ENCODE measurements at places on chromosomes 4 and X.

- no peak for DNase-seq
Measured at GRCh38 chr4:88600176-88600838, 8.0 kb downstream of the HERC3 start.

- DNase-seq, result no peak
Measured at GRCh38 chr4:123159479-123159878, 237.1 kb upstream of the NUDT6 start.

GRCh38 chr4:152599095-152599494 lies 63.2 kb upstream of the FBXW7 start:
- DNase-seq, result no peak

- no peak for DNase-seq
Measured at GRCh38 chrX:14670819-14671218, 141.5 kb downstream of the GLRA2 start.

GRCh38 chr4:165560941-165561340 lies 182.1 kb downstream of the CPE start:
- DNase-seq, result no peak

- no peak for DNase-seq
Measured at GRCh38 chr4:108488865-108489264, 131.5 kb upstream of the RPL34 start.

GRCh38 chr4:124635331-124635730 lies 77.2 kb downstream of the ANKRD50 start:
- DNase-seq, result no peak

DNA sequence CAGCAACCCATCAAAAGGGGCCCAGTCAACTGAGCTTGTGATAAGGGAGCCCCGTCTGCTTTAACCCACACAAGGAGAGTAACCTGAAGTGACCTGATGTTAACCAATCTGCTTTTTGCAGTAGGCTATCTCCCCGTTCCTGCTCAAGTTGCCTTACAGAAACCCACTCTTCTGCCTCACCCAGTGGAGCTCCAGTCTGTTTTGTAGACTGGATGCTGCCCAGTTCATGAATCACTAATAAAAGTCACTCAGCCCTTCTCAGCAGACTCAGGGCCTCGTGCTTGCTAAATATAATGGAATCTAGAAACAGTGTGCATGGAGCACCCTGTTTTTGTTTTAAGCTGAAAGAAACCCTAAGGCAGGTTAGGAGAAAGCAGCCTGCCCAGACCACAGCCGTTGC lies 312.3 kb downstream of the FBXW7 start:
- DNase-seq, result no peak

DNA sequence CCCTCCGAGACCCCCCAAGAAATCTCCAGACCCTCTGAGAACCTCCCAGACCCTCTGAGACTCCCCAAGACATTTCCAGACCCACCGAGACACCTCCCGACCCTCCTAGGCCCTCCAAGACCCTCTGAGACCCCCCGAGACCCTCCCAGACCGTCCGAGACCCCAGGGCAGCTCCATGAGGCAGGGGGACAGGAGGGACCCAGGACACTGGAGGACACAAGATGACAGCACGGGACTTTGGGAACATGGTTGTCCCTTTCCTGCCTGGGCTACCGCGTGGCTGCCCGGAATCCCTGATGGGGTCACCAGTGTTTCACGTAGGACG lies 10.3 kb downstream of the CTBP1 start:
- DNase-seq, result no peak

- no peak for DNase-seq
Measured at GRCh38 chr4:33184657-33185290, 2464.6 kb downstream of the PCDH7 start.

DNA sequence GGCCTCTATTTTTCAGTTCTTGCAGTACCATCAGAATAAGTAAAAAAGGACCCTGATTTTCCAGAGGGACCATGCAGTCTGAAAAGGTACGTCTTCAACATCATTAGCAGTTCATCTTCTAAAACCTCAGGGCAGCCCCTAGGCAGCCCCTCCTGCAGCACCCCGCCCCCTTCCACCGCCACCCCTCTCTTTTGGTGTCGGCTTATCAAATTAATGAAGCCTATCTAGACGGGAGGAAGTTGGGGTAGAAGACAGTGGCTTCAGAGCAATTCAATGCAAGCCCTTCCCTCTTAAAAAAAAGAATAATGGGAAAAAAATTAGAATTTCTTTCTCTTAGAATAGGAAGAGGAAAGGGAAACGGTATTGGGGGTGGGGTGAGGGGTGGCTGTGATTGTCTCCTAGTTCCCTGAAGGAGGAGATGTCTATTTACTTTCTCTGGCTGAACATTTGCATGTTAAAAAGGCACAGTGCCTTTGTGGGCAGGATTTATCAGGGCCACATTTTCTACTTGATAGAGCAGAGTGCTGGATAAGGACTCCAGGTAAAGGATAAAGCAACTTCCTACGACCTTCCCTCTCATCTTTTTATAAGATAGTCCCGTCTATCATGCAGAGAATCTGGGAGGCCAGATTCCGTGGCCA lies 159.4 kb downstream of the MGST2 start:
- no peak for DNase-seq

DNA sequence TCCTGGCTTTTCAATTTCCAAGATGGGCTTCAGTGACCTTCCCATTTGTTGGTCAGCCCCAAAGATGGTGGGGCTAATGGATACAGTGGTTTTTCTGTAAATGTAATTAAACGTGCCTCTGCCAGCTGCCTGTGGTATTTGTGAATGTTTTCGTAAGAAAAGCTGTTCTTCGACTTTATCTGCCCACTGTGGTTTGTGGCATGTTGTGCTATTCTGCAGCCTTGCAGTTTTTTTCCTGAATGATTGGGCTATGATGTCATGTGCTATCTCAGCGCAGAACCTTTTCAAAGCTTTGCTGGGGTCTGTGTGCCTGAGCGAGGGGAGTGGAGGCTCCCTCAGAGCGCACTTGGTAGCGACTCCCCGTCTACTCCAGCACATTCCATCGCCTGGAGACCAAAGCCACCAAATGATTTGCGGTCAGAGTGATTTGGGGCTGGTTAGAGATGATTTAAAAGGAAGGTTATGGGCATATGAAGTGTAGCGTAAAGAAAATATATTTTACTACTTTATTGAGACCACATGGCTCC lies 137.5 kb downstream of the PALLD start:
- no peak for DNase-seq

GRCh38 chr4:82201805-82202641 lies 171.8 kb downstream of the HNRNPD start:
- DNase-seq, result peak; percentile 39

- DNase-seq, result no peak
Measured at GRCh38 chr4:71593311-71593710, 190.6 kb downstream of the GC start.

DNA sequence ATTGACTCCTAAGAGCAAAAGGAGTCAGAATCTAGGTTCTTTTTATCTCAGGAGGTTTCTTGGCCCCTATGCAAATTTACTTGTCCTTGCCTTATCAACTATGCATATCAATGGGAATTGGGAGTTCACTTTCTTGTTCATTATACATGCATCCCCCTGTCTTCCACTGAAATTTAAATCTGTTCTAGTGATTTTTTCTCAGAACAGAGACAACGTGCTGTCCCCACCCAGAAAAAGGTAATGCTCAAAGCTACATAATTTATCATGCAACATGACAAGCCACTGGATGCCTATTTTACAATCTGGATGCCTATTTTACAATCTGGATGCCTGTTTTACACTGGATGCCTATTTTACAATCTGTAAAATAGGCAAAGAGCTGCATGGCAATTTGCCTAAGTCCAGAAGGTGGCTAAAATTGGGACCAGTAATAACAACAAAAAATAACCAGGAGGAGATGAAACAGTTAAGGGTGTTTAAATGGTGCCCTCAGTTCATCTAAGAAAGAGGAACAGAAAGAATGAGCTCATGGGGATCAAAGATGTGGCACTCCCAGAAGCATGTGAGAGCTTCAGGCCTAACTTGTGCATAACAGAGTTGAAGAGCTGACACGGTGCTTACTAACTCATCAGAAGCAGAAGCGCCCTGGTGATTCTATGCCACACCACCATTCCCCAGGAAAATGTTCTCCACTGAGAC lies 537.8 kb upstream of the BOD1L1 start:
- no peak for DNase-seq

DNA sequence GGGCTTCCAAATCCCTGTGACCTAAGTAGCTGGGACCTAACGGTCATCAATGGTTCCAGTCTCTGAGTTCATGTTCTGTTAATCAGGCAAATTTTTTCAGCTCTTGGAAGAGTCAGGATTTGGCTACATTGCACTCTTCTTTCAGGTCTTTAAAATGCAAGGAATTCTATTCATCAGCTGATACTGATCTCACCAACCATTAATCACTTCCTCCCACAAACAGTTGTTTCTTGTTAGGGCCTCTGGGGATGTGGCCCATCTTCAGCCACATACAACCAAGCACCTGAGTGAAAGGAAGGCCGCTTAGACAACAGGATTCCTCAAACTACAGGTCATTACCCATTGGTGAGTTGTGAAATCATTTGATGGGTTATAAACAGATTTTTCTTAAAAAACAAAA lies 71.7 kb downstream of the FANCB start:
- DNase-seq, result no peak

DNA sequence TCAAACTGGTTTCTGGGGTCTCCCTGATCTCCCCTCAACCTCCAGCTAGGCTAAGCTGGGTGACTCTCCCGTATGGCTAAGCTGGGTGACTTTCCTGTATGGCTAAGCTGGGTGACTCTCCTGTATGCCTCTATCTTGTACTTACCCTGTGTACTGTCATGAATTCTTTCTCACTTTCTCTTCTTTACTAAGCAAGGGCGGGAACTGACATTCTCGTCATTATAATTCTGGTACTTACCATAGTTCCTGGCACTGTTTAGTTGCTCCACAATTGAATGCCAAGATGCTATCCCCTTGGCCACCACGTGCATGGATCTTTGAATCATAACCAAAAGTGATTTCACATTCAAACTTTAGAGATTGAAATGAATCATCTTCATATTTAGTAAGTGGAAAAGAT lies 8.8 kb downstream of the INTU start:
- no peak for DNase-seq

DNA sequence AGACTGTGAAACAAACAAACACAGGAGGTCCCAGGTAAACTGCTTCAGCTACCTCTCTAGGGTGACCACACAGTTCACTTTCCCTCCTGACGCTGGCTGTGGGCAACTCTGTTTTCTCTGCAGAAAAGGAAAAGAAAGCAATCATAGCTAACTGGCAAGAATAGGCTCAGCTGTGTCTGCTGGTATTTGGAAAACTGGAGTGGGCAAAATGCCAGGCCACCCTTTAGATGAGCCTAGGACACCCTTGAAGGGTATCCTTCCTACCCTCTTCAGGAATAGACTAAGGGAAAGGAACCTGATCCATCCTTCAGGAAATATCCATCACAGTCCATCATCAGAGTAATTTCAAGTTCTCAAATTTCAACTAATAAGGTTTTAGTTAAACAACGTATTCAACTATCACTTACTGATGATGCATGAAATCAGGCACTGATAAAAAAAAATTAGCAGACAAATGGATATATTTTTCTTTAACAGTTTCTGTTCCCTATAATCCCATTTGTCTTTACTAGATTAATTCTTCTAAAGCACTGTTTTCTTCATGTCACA lies 60.9 kb downstream of the CAMK2D start:
- no peak for DNase-seq

DNA sequence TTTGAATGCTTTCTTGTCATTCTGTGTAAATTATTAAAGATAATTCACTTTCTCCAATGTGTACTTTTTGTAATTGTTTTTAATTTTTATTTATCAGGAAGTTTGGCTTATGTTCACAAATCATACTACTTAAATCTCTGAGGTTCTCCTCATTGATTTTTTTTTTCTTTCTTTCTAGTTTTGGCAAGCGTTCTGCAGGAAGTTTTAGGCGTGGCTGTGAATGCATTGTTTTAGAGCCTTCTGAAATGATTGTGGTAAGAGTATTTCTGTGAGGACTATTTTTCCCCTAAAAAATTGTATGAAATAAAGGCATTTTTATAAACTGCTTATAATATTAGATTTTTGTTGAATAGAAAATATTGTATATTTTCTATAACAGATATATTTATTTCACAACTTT lies 135.8 kb downstream of the RAPGEF2 start:
- DNase-seq, result no peak

- DNase-seq, result no peak
Measured at GRCh38 chrX:136457303-136457917, 30.3 kb upstream of the BRS3 start.

DNA sequence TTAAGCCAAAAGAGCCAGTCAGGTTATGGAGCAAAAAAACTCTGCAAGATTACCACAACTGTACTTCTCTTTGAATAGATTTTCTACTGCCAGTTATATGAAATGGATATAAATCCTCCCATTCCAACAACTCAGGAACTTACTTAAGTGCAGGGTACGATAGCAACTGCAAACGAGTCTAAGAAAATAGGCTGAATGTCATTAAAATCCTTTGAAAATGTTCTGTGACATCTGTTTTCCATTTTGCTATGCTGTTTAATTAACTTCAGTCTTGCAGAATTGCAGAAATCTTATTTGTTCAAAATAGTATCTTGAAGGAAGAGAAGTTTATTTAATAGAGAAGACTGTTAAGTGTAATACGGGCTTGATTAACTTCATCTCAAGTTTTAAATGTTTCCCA lies 243.8 kb downstream of the PALLD start:
- no peak for DNase-seq

- DNase-seq, result no peak
Measured at GRCh38 chr4:10743357-10743756, 58.8 kb upstream of the CLNK start.

DNA sequence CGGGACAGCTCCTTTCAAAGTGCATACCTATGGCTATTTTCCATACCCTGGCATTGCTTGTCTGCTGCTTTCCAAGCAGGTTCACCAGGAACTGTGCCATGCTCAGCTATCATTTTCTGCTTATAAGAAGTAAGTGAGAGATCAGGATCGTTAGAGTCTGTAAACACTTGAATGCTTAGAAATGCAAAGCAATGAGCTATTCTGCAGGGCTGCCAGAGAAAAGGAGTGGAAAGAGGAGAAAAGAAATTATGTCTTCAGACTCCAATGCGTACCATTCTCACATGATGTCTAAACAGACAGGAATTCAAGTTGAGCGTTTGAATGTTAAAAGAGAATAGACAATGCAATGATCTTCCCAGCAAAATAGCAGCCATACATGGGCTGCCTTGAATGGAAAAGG lies 245.5 kb upstream of the SLC7A11 start:
- no peak for DNase-seq

DNA sequence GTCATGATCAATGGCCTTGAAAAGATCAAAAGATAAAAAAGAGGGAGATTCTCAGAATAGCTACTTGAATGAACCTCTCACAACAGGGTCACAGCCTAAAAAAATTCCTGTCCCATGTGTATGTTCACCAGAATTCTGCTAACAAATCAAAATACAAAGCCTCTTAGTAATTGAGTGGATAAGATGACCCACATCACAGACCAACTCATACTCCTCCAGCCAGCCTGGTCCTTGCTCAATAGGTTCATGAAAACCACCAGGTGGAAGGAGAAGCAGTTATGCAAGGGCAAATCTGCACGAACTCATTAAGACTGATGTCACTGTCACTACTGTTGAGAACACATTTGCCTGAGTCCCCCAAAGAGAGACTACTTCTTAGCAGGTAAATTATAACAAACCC lies 21.5 kb downstream of the WDFY3 start:
- DNase-seq, result no peak

All from stimulated activated CD4-positive, alpha-beta T cell treated with anti-CD3 and anti-CD28 coated beads, Interleukin-12 subunit alpha, Interleukin-12 subunit beta, amount 100 ng/mL, for 24 hours (primary cell).